ENCODE measurements at places on chromosomes 3 and 15.
A peak's percentile ranks its signal among the peaks of the same experiment; 100 is the strongest.

DNA sequence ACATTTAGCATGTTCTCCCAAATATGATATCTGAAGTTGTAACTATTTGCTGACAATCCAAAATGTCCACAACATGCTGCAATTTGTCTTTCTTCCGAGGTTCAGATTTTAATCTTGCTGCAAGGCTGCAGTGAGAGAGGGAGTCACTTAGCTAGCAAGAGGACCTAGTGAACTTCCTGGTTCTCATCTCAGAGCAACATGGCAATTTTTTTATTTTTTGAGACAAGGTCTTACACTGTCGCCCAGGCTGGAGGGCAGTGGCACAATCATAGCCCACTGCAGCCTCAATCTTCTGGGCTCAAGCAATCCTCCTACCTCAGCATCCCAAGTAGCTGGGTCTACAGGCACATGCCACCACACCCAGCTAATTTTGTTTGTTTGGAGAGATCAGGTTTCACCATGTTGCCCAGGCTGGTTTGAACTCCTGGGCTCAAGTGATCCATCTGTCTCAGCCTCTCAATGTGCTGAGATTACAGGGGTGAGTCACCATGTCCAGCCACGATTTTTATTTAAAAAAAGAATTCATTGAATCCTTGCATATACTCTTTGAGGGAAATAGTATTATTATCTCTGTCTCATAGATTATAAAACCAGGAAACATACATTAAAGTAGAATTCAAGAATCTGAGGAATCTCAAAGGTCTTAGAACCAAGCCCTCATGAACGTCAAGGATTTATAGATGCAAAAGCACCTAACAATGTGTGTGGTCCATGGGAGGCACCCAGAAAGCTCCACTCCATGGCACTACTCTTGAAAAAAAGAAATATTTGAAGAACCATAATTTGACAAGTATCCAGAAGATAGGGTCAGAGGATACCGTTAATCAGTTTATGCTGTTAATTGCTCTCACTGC, 9.1 kb downstream of the HDC start:
- no peak for DNase-seq

- no peak for DNase-seq
Observed at GRCh38 chr3:145531548-145531947, 629.4 kb downstream of the PLOD2 start.

DNA sequence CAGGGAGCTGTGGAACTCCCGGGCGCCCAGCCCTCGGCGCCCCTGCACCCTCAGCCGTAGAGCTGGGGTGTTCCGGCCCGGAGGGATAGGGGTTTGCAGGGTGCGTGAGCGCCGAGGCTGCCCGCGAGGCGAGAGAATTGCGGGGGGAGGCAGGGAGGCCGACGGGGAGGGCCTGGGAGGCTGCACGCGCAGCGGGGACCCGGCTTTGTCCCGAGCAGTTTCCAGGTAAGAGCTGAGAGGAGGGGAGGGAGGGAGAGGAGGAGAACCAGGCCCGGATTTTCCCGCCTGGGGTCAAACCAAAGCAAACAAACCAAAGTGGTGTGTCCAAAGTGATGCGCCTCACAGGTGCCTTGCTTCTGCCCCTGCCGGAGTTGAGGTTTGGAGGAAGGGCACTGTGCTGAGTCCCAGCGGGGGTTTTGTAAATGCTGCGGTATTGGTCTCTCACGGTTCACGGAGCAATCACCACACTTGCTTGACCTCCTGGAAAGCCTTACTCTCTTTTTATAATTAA, 146.4 kb downstream of the TJP1 start:
- DNase-seq: no peak

DNA sequence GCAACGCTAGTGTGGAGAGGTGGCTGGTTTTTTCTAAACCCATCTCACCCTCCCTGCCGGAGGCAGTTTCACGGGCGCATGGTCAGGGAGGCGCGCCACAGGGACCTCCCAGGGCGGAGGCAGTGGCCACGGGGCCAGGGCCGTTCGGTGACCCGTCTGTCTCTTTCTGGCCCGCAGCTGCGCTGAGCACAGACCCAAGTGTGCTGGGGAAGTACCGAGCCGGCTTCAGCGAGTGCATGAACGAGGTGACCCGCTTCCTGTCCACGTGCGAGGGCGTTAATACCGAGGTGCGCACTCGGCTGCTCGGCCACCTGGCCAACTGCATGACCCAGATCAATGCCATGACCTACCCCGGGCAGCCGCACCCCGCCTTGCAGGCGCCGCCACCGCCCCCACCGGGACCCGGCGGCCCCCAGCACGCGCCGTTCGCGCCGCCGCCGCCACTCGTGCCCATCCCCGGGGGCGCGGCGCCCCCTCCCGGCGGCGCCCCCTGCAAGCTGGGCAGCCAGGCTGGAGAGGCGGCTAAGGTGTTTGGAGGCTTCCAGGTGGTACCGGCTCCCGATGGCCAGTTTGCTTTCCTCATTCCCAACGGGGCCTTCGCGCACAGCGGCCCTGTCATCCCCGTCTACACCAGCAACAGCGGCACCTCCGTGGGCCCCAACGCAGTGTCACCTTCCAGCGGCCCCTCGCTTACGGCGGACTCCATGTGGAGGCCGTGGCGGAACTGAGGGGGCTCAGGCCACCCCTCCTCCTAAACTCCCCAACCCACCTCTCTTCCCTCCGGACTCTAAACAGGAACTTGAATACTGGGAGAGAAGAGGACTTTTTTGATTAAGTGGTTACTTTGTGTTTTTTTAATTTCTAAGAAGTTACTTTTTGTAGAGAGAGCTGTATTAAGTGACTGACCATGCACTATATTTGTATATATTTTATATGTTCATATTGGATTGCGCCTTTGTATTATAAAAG, 1.8 kb downstream of the HES1 start:
- DNase-seq: peak; percentile 67

DNA sequence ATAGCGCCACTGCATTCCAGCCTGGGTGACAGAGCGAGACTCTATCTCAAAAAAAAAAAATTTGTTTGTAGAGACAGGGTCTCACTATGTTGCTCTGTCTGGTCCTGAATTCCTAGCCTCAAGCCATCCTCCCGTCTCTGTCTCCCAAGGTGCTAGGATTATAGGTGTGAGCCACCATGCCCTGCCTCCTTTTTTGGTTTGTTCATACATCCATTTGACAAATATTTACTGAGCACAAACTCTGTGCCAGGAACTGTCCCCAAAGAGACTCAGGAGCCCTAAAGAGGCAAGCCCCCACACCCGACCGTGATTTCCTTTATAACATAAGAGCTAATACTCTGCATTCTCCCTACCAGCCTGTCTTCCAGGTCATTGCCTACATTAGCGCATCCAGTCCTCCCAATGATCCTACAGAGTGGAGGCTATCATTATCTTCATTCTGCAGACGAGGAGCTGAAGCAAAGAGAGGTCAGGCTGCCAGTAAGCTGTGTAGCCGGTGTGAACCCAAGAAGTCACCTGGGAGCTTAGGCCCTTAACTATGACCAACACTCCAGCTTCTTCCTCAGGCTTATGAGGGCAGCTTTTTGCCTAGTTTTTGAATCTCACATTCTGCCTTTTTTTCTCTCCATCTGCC, 6.3 kb upstream of the PXK start:
- DNase-seq: no peak

- DNase-seq: no peak
Observed at GRCh38 chr3:37163262-37164015, 10.9 kb downstream of the LRRFIP2 start.

GRCh38 chr15:69557020-69557706, 104.5 kb downstream of the RPLP1 start:
- no peak for DNase-seq

DNA sequence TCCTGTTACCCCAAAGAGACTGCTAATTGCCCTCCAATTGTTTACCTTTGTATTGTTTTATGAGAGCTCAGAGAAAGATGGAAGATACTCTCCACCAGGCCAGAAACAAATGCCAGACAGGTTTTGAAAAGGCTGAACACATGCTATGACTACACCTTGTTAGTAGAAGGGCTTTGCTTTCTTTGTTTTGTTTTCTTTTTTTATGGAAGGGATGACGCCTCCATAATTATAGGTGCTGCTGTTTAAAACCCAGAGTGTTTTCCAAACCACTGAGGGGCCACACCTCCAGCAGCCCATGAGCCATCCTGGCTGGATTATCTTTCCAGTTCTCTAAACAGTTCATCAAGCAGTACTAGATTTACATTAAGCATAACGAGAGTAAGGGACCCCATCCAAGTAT, 5.6 kb upstream of the FOXP1 start:
- no peak for DNase-seq

- DNase-seq: no peak
Observed at GRCh38 chr15:33393546-33393945, 82.8 kb downstream of the RYR3 start.

DNA sequence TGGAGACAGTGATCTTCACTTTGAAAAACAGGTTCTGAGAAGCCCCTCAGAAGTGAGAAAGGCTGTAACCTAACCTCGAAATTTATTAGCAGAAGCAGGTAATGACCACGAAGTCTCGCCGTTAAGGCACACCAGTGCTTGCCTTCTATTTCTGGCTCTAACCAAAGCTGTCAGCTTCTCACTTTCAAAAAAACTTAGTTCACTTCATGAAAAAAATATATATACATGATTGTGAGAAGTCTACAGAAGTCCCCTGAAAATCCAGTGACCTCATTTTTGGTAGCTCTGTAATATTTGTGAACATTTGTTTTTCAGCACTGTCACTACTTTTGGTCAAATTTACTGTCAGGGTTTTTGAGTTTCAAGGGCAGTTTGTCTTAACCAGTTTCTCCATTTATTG, 19.1 kb upstream of the AKAP13 start:
- no peak for DNase-seq

DNA sequence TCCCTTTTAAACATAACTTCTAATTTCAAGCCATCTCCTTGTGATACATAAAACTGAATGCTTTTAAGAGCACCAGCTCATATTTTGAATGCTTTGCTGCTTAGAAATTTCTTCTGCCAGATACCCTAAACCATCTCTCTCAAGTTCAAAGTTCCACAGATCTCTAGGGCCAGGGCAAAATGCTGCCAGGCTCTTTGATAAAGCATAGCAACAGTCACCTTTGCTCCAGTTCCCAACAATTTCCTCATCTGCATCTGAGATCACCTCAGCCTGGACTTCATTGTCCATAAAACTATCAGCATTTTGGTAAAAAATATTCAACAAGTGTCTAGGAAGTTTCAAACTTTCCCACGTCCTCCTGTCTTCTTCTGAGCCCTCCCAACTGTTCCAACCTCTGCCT, 17.5 kb downstream of the OSTN start:
- DNase-seq: no peak

DNA sequence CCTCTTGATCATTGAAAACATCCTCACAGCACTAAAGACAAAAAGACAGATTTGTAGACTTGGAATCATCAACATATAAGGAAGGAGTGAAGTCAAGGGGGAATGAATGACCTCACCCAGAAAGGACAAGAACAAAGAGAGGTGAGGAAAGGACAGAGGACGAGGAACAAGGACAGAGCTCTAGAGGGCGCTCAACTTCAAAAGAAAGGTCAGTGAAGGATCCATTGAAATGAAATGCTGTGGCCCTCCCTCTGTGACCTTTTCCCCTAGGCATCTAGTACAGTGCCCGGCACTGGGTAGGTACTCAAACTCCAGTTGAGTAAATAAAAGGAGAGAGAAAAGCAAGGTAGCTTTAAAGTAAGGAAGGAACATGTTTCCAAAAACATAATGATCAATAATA, 2.6 kb downstream of the ATP8B4 start:
- peak; percentile 31 for DNase-seq

GRCh38 chr15:97881346-97881965, 79.0 kb upstream of the ARRDC4 start:
- DNase-seq: no peak

GRCh38 chr3:117932441-117932840, 1102.2 kb downstream of the IGSF11 start:
- DNase-seq: no peak

GRCh38 chr3:10957976-10958749, 34.4 kb upstream of the SLC6A1 start:
- DNase-seq: no peak

DNA sequence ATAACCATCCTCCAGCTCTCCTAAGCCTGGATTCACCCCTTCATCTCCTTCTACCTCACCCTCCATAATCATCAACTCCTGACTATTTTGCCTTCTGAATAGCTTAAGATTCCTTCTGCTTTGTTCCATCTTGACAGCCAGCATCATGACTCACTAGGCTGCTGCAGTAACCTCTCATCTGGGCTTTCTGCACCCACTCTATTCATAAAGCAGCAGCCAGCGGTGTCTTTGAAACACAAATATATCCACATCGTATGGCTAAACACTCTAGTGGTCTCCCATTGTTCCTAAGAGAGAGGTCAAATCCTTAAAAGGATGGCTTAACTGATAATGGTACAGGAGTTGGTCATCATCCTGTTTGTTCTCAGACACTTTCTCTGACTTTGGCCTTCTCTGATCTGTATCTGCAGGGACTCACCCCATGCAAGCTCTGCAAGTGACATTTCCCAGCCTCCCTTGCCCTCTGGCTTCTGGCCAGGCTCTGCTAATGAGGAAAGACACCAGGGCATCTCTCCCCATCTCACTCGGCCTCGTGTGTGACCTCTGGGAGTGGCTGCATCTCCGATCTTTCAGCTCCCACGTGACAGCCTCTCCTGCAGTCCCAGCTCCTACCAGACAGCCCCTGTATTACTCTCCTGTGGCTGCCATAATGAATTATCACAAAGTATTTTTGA, 6.2 kb downstream of the GRK7 start:
- peak; percentile 33 for DNase-seq

DNA sequence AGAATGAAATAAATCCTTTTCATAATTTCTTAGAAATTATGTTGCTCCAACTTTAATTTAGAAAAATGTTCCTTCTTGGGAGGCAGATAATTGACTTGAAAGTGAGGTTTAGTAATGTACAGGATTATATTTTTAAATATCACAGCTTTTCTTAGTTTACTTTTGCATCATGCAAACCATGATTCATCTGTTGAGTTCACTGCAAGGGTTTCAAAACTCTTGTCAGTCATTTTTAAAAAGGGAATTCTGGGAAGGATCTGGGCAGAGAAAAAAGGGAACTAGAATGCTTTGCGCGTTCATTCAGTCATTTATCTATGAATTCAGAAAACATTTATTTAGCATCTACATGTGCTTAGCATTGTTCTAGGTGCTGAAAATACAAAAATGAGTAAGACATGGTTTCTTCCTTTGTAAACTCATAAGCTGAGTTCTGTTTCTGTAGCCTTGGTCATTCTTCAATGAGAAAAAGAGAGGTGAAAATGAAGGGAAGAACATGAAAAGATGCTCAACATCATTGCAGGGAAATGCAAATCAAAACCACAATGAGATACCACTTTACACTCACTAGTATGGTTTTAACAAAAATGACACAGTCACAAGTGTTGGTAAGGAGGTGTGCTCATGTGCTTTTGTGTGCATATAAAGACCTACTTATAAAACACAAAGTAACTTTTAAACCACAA, 209.1 kb downstream of the NR1D2 start:
- no peak for DNase-seq

GRCh38 chr15:68371160-68371559, 60.8 kb downstream of the ITGA11 start:
- no peak for DNase-seq

GRCh38 chr15:94086341-94086740, 145.0 kb upstream of the MCTP2 start:
- DNase-seq: no peak

GRCh38 chr15:25088261-25088790, 133.5 kb downstream of the SNRPN start:
- DNase-seq: no peak
